Sciatic nerve (tissue), 2 donors: ENCODE measurements at places on chromosomes 7 and 10. TPM values are rescaled to one million over a fixed set of nuclear protein-coding genes. Genes with fewer than 3 reads are reported as not detected.

DNA sequence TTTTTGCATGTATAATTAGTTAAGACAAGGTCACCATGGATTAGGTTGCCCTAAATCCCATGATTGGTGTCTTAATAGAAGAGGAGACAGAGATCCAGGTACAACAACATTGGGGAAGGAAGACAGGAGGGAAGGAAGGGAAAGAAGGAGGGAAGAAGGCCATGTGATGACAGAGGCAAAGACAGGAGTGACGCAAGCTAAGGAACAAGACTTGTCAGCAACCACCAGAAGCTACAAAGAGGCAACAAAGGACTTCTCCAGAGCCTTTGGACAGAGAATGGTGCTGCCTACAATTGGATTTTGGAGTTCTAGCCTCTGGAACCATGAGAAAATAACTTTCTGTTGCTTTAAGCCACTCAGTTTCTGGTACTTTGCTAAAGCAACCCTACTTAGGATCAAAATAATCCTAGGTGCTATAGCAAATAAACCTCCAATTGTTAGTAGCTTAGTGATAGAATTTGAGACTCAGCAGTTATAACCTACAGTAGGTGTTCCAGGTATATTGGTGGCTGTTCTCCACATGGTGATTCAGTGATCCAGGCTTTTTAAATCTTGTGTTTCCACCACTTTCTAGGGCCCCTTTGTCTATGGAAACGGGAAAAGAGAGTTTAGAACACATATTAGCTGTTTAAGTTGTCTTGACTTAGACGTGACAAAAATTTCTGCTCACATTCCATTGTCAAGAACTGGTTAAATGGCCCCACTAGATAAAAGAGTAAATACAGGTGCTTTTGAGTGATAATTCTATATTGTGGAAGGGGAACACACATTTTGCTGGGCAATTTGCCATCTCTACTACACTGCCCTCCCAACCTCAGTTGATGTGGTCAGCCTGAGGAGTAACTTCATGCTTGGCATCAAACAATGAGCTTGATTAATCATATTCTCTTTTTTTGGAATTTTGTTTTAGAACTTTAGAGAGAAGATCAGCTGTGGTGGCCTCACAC is 70.5 kb upstream of the SP4 start:
- no peak for DNase-seq

- no peak for DNase-seq
Observed at GRCh38 chr10:77168861-77169260, 468.7 kb downstream of the KCNMA1 start.

DNA sequence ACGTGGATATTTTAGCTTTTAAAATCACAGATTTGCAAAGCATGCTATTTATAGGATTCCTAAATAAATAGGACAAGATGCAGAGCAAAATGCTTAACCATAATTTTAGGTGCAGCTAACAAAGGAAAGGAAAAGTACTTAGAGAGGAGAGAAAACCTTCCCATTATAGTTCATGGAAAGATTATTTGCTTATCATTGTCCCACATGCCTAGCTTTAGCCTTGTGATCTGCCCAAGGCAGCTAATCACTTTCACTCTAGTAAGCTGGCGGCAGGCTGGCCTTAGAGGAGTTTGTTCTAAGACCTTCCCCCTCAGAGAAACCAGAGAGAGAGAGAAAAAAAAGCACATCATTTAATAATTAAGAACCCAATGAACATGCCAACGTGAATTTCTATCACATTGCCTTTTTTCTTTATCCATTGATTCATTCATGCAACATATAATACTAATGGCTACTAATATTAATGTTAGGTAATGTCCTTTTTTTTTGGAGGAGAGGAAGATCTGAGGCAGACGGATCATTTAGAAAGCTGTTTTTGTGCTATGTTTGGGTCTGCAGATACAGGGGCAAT is 274.6 kb downstream of the ARL4A start:
- no peak for DNase-seq

GRCh38 chr10:122640921-122641320 is 58.7 kb downstream of the C10orf120 start:
- DNase-seq = no peak

- no peak for DNase-seq
Observed at GRCh38 chr10:69056129-69056528, 31.8 kb upstream of the SRGN start.

DNA sequence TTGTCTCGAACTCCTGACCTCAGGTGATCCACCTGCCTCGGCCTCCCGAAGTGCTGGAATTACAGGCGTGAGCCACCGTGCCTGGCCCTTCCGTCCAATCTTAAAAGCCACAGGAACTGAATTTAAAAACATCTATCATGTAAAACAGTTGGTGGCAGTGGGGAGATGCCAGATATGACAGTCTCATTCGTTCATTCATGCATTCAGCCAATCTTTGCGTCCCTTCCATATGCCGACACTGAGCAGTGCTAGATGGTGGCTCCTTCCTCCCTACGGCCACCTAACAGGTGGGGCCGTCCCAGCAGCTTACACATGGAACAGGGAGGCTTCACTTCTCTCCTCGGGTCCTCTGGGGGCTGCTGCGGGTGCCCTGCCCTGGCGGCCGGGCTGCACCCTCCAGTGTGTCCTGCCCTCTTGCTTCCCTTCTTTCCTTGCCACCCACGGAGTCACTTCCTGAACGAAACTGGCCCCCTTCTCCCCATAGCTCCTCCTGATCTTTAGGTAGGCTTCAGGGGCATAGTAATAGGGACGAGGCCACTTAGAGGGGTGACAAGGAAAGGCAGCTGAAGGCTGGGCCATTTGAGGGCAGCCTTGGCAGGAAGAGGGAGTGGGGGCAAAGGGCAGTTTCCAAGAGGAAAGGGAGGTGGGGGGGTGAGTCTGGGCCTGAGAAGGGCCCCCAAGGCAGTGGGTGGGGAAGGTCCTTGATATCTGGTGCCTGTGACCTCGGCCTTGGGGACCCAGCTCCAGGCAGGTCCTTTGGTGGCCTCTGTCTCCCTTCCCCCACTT is 53.8 kb downstream of the PROSER2 start:
- no peak for DNase-seq

HHEX gene
- 15.3 TPM for total RNA-seq

HTR5A gene
- total RNA-seq = not detected

MACC1 gene
- total RNA-seq = 0.98 TPM
